GM13976 (cell line): ENCODE measurements at places on chromosomes 6 and 20.

GRCh38 chr6:89775150-89775549 lies 44.4 kb downstream of the MDN1 start:
- DNase-seq = no peak

DNA sequence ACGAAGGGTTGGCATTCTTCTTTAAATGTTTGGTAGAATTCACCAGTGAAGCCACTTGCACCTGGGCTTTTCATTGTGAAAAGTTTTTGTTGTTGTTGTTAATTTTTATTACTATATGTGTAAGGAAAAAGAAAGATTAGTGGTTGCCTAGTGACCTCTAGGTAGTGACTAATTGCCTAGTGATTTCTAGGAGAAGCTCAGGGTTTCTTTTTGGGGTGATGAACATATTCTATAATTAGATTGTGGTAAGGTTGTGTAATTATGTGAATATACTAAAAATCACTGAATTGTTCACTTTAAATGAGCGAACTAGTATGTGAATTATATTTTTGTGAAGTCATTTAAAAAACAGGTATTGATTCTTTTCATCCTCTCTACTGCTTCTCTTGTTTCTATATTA lies 123.8 kb upstream of the TMEM170B start:
- DNase-seq = no peak

- no peak for DNase-seq
Observed at GRCh38 chr20:51284176-51284575, 258.3 kb downstream of the NFATC2 start.

GRCh38 chr6:15023448-15023847 lies 222.4 kb upstream of the JARID2 start:
- peak; percentile 83 for DNase-seq

DNA sequence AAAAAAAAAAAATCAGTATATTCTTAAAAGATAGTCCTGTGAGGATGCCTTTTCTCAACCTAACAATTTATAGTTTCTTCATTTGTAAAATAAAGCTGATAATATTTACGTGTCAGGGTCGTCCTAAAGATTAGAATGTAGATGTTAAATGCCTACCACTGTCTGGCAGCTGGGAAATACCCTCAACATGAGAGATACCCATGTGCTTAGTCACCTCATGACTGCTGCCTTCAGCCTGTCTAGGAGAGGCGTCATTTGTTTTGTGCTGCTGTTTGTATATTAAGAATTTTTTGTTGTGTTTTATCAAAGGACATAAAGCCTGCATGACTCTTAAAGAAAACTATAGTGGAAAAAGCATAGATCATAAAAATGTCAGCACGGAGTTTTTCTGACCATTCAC lies 9.5 kb downstream of the FAM120B start:
- DNase-seq = no peak

- no peak for DNase-seq
Observed at GRCh38 chr6:3222506-3223038, 4.9 kb downstream of the TUBB2B start.

DNA sequence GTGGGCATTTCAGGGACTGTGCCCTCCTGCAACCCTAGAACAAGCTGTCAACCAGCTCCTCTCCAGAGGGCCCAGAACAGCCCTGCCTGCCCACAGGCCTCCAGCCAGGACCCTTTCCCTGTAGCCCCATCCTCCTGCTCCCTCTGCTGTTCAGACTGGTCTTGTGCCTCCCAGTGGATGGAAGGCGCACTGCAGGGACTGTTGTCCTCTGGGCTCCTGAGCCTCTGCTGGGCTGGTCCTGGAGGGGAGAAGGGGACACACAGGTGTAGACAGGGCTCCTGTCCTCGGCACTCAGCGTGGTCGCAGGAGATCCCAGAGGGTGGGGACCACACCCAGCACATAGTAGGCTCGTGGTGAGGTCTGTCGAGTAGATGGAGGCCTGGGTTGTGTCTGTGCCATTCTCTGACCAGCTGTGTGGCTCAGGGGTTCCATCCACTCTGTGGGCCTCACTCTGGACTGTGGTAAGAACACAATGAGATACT lies 11.5 kb downstream of the ITPR3 start:
- peak; percentile 75 for DNase-seq

- no peak for DNase-seq
Observed at GRCh38 chr6:24646771-24647170, 780 bp upstream of the KIAA0319 start.

DNA sequence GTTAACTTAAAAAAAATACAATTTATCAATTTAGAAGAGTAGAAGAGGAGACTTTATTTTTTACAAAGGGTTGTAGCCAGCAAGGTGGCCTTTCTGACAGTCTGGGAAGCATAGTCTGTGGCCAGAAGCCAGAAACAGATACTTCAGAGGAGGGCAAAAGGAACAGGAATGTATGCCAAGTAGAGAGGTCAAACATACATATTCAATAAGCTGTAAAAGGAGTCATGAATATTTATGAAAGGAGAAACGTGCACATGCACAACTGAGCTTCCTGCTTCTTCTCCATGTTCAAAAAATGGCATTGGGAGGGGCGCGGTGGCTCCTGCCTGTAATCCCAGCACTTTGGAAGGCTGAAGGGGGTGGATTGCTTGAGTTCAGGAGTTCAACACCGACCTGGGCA lies 43.9 kb upstream of the FAM184A start:
- DNase-seq = no peak

- no peak for DNase-seq
Observed at GRCh38 chr20:48608756-48609155, 219.0 kb downstream of the PREX1 start.

GRCh38 chr6:87551799-87552198 lies 38.0 kb downstream of the RARS2 start:
- no peak for DNase-seq

DNA sequence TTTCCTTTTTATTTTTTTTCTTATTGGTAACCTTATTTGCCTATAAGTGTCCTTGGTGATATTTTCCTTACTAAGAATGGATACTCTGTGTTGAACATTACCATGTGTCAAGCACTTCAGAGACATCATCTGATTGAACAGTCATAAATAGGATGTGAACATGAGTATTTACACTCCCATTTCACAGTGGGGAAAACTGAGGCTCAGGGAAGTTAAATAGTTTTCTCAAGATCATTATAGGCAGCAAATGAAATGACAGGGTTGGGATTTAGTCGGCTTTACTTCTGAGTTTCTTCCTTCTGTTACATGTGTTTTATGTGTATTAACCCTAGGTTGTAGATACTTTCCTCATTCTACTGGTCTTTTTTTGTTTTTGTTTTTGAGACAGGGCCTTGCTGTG lies 35.3 kb downstream of the TPX2 start:
- no peak for DNase-seq

DNA sequence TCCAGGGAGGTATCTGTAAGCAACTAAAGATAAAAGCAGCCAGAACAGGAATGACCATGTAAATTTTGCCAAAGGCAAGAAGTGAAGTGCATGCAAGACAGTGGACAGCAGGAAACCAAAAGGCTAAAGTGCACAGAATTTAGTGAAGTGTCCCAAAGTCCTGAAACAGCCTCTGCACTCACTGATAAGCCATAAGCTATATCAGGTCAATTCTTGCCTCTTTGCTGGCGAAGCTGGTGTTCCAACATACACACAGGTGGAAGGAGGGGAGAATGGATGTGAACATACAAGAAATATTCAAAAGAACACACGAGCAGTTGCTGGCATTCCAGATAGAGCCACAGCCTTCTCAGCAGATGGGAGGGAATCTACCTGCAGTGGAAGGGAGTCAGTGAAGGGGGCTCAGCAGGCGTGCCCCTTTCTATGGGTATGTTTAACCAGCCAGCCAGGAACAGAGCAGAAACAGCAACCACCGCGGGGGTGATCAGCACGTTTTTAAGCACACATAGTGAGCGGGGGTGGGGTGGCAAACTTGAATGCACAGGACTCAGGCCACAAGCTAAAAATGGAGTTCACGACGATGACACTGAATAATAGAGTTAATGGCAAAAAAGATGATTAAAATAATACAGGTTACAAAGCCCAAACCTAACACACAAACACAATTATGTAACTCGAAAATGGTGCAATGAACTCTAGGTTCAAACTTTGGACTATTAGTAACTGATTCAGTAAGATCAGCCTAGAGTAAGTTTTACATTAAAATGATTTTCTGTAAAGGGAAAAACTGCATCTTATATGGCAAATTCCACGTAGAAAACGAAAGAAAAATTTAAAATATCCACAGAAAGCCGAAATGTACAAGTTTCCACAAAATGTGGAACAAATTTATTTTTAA lies 1.2 kb downstream of the ECI2 start:
- DNase-seq = no peak

DNA sequence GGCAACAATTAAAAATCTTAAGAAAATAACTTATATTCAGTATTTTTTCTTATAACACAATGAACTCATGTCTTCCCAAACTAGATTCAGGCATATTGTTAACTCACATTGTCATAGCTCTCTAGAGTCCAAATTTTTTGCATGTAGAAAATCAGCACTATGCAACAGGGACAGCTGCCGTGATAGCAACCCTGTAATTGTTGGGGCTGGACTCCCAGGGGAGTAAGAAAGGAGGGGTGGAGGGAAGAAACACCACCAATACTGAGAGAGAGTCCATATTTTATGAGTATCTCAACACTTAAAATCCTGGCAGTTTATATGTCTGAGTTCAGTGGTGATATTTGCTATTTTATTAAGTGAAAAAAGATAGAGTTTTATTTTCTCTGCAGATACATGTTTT lies 89.6 kb upstream of the HS3ST5 start:
- no peak for DNase-seq

- no peak for DNase-seq
Observed at GRCh38 chr6:77034161-77034560, 429.1 kb downstream of the HTR1B start.

GRCh38 chr20:35002426-35003210 lies 47.0 kb downstream of the MYH7B start:
- DNase-seq = no peak

DNA sequence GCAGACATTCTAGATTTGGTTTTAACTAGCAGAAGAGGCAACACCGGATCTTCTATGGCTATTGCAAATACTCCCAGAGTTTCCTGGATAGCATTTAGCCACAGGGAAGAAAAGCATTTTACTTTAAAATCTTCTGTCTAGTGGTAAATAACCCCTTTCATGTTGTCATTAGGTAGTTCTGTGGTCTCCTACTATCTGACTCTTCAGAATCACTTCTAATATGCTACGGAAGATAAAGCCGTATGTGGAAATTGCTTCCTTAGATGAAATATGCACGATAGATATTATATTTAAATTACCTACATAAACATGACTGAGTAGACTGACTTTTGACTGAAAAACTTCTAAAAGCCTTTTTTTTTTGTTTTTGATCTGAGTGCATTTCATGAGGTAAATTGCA lies 759 bp downstream of the CRISP3 start:
- DNase-seq = no peak

- peak; percentile 75 for DNase-seq
Observed at GRCh38 chr6:87473419-87473903, 687 bp downstream of the SLC35A1 start.

- no peak for DNase-seq
Observed at GRCh38 chr6:87498048-87498447, 25.3 kb downstream of the SLC35A1 start.

GRCh38 chr6:167791091-167791779 lies 35.5 kb upstream of the AFDN start:
- no peak for DNase-seq

GRCh38 chr6:167569041-167569805 lies 244.3 kb downstream of the TTLL2 start:
- no peak for DNase-seq

DNA sequence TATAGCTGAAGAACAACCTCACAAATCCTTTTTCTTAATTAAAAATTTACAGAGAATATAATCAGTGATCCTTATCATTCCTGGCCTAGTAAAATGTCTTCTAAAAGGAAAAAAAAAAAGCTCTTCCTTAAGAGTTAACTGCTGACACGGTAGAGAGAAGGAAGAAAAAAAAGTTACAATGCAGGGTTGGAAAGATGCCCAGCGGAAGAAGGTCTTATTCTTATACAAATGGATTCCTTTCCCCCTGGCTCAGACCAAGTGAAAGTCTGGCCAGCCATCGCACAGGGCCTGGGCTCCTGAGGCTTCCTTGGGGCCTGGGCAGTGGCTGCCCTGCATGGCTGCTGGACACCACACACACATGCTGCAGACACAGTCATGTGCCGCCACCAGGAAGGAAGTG lies 688.6 kb downstream of the TENT5A start:
- no peak for DNase-seq

DNA sequence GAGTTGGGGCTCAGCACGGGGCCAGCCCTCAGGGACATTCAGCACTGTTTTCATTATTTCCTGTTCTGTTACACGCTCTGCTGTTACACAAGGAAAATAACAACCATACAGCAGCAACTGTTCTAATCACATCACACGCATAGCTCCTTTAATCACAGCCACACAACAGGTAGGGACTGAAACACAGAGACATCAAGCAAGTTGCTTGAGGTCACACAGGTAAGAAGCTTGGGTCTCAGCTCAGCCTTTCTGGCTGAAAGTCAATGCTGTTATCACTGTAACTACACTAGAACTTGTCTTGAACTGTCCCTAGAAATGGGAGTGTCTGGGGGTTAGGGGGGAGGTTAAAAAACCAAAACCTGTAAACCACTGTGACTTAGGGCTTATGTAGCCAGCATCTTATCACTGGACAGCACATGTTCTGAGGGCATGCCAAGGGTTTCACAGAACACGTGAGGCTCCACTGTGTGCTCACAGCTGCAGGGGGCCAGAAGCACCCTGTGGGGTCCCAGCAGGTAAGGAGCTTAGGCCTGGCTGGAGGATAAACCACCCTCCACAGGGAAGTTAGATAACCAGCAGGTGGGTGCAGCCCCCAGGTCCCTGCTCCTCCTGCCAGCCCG lies 146.0 kb downstream of the EYA2 start:
- DNase-seq = no peak
